ENCODE measurements at places on chromosomes 5 and 9. TPM values are rescaled to one million over a fixed set of nuclear protein-coding genes. Genes with fewer than 3 reads are reported as not detected.

DNA sequence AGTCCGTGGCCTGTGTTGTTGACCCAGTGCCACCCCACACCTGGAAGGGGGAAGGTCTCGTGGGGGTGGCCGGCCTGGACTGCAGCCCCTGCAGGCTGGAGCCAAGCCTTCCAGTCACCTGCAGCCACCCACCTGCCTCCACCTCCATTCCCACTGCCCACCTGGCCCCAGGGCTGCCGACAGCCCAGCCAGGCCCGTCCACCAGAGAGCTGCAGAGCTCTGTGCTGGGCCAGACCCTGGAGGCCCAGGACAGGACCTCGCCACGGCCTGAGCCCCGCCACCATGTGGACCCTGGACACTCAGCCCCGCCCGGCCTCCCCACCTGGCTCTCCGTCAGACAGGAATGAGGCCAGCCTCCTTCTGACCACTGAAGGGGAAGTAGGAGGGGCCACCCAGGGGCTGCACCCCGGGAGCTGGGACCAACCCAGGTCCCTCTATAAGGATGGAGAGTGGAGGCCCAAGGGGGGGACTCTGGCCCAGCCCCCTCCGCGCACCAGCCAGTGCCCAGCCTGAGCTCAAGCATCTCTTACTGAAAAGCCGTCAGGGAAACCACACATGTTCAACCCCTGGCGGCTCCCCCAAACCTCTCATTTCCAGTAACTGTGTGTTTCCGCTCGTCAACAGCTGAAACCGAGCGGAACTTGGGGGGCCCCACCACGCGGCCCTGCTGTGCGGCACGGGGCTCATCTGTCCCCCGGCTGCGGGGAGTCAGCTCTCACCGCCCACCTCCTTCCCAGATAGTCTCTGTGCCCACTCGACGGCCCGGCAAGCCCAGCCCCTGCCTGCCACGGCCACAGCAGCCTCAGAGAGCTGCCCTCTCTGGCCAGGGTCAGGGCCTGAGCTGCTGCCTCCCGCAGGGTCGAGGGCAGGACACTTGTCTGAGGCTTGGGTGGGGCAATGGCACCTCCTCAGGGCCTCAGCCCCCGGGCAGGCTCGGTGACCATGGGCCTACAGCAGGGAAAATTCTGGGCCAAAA is 12.8 kb downstream of the NOTCH1 start:
- peak; percentile 72 for DNase-seq
- H3K4me1 ChIP-seq = peaks cover 87% of the 10 kb centered on the region
- H3K27me3 ChIP-seq = no peaks in the 10 kb centered on the region
- peaks cover 3% of the 10 kb centered on the region for H3K36me3 ChIP-seq
- H3K27ac ChIP-seq = peak overlapping the region; percentile 63
- no peak overlapping the region for H3K4me3 ChIP-seq

Gene IGIP
- 2.3 TPM for total RNA-seq

Gene OR1N1
- not detected for total RNA-seq

Gene PPP1R26
- total RNA-seq = 2.5 TPM

DNA sequence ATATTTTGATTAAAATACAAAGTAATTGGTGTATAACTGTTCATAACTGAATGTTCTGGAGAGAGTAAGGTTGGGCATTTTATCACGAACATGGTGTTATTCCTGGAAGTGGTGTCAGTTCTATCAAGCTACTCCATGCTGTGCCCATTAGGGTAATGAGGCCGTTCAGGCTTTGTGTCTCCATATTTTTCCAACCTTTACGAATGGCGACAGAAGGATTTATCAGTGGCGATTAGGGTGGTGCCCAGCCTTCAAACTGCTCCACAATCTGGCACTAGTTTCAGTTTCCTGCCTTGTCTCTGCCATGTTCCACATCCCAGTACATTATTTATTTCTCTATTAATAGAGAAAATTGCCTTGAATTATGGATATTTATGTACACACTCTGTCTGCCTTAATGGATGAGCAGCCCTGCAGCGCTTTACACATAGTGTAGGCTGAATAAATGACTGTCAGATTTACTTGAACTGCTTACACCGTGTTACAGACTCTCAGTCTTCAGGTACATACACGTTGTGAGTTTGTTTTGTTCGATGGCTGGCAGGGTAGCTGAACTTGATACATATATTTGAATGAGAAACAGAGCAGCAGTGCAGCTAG is 23.9 kb upstream of the TMC1 start:
- no peak overlapping the region for H3K27ac ChIP-seq
- H3K27me3 ChIP-seq = no peaks in the 10 kb centered on the region
- no peak for DNase-seq

Gene OBP2B
- total RNA-seq = not detected

GRCh38 chr9:78971540-78971939 is 600.2 kb upstream of the TLE4 start:
- H3K4me1 ChIP-seq = no peaks in the 10 kb centered on the region
- no peaks in the 10 kb centered on the region for H3K27me3 ChIP-seq
- H3K27ac ChIP-seq = no peak overlapping the region
- H3K36me3 ChIP-seq = no peaks in the 10 kb centered on the region
- H3K4me3 ChIP-seq = no peak overlapping the region

Gene PCDHGA2
- not detected for total RNA-seq

- H3K36me3 ChIP-seq = no peaks in the 10 kb centered on the region
- no peak for DNase-seq
- H3K4me3 ChIP-seq = no peak overlapping the region
These were observed 331.3 kb upstream of the CCNG1 start for GRCh38 chr5:163106098-163106497.

Gene DBH
- 0.12 TPM for total RNA-seq

GRCh38 chr9:37639109-37639762 is 11.5 kb upstream of the FRMPD1 start:
- H3K4me1 ChIP-seq = no peaks in the 10 kb centered on the region
- H3K4me3 ChIP-seq = no peak overlapping the region
- H3K27ac ChIP-seq = no peak overlapping the region
- DNase-seq = no peak
- H3K36me3 ChIP-seq = no peaks in the 10 kb centered on the region
- peaks cover 4% of the 10 kb centered on the region for H3K27me3 ChIP-seq

Gene ANKRD18B
- total RNA-seq = not detected

GRCh38 chr9:27108981-27109541 is at the start of gene TEK:
Gene TEK (plus strand): TSS chr9:27109225. CDS start chr9:27109591, 366 bp downstream.
- no peak within 1 kb of the TSS for H3K4me3 ChIP-seq
- H3K27ac ChIP-seq = no peak within 1 kb of the TSS
- no peak for DNase-seq
- H3K27me3 ChIP-seq = no peaks in the 10 kb centered on the region

Gene C9
- not detected for total RNA-seq

DNA sequence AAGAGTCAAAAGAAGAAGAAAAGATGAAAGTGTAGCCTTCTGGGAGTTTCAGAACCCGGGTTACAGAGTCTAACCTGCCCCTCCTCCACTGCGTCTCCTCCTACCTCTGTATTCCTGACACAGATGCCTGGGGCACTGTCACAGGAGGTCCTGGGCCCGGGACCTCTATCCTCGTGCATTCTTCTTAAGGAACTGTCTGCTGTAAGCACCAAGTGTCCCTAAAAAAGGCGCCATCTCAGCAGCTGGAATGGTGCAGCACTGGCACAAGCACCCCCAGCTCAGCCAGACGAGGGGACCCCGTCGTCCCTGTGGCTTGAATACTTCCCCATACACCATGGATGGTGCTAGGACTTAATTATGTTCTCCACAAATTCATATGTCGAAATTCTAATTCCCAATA is 35.8 kb upstream of the MVB12B start:
- H3K27me3 ChIP-seq = no peaks in the 10 kb centered on the region
- no peak for DNase-seq
- H3K36me3 ChIP-seq = no peaks in the 10 kb centered on the region
- H3K27ac ChIP-seq = no peak overlapping the region

DNA sequence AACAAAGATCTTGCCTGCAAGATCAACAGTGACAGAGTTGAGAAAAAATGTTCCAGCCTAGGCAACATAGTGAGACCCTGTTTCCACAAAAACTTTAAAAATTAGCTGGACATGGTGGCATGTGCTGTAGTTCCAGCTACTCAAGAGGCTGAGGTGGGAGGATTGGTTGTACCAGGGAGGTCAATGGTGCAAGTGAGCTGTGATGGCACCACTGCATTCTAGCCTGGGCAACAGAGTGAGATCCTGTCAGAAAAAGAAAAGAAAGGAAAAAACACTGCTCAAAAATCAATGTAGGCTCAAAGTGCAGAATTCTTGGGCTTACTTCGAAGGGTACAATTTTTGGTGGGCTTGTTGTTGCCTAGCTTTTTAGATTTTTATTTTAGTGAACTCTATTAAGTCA is 145.4 kb downstream of the PLPPR1 start:
- H3K27ac ChIP-seq = no peak overlapping the region
- no peaks in the 10 kb centered on the region for H3K4me1 ChIP-seq
- no peaks in the 10 kb centered on the region for H3K36me3 ChIP-seq
- DNase-seq = no peak
- no peak overlapping the region for H3K4me3 ChIP-seq

- no peak overlapping the region for H3K27ac ChIP-seq
- no peaks in the 10 kb centered on the region for H3K4me1 ChIP-seq
- no peak for DNase-seq
These were observed 29.9 kb upstream of the RANBP6 start for GRCh38 chr9:6045364-6045763.

- no peak for DNase-seq
- no peaks in the 10 kb centered on the region for H3K36me3 ChIP-seq
- no peak overlapping the region for H3K27ac ChIP-seq
- no peak overlapping the region for H3K4me3 ChIP-seq
- H3K4me1 ChIP-seq = no peaks in the 10 kb centered on the region
- H3K27me3 ChIP-seq = no peaks in the 10 kb centered on the region
These were observed 288.3 kb downstream of the ENC1 start for GRCh38 chr5:74352256-74352655.

Gene FOXD4L6
- total RNA-seq = not detected

DNA sequence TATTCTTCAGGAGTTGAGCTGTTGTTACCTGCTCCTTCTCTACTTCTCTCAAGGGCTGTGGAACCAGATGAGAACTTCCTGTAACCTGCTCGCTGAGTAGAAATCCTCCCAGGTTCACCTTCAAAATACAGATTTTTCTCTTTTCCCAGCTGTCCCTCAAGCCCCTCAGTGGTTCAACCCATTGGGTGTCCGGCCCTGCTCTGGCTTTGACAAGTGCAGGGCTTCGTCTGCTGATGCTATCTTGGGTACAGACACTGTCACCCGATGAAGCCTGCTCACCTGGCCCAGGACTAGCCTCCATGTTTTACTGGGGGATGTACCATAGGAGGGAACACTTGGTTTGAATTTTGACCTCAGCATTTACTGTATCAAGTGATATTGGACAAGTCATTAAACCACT is 490.4 kb downstream of the IRX1 start:
- no peaks in the 10 kb centered on the region for H3K4me1 ChIP-seq
- no peak for DNase-seq
- no peaks in the 10 kb centered on the region for H3K27me3 ChIP-seq

DNA sequence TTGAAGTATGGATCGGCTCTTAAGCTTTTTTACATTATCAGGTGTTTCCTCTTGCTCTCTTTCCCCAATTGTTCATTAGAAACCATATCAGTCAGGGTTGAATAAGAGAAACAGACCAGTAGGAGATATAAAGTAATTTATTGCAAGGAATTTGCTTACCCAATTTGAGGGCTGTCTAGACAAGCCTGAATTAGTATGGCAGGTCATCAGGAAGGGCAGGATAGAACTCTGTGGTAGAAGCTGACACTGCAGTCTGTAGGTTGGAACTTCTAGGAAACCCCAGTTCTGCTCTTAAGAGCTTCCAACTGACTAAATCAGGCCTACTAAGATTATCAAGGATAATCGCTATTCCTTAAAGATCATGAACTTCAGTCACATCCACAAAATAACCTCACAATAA is 24.3 kb downstream of the ISOC1 start:
- no peak for DNase-seq
- no peak overlapping the region for H3K27ac ChIP-seq
- peaks cover 7% of the 10 kb centered on the region for H3K36me3 ChIP-seq
- H3K27me3 ChIP-seq = no peaks in the 10 kb centered on the region
- peaks cover 5% of the 10 kb centered on the region for H3K4me1 ChIP-seq
- H3K4me3 ChIP-seq = no peak overlapping the region

DNA sequence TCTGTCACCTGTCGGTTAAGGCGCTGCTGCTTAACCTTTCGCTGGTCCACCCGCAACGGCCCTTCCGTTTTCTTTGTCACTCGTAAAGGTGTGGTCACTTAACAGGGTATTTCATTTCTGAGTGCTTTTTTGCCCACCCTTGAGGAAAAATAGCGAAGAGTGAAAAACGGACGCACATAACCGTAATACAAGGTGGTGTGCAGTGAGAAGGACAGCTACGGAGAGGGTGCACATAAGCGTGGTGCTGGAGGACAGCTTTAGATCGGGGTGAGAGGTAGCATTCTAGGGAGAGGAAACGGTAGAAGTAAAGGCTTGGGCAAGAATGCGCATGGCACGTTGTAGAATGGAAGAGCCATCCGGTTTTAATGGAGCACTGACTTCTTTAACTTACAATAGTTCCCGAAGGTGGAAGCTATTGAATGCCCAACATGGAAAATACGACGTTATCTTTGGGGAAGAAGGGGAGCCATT is 761 bp downstream of the CCT5 start:
- peaks cover 20% of the 10 kb centered on the region for H3K36me3 ChIP-seq
- H3K4me3 ChIP-seq = peak overlapping the region; percentile 96

GRCh38 chr5:141711687-141712086 is 29.7 kb upstream of the ARAP3 start:
- H3K36me3 ChIP-seq = no peaks in the 10 kb centered on the region
- no peaks in the 10 kb centered on the region for H3K4me1 ChIP-seq
- H3K27ac ChIP-seq = no peak overlapping the region
- DNase-seq = no peak
- H3K27me3 ChIP-seq = peaks cover 4% of the 10 kb centered on the region

- H3K36me3 ChIP-seq = no peaks in the 10 kb centered on the region
- H3K4me1 ChIP-seq = no peaks in the 10 kb centered on the region
- H3K4me3 ChIP-seq = no peak overlapping the region
- H3K27ac ChIP-seq = no peak overlapping the region
- H3K27me3 ChIP-seq = no peaks in the 10 kb centered on the region
- no peak for DNase-seq
These were observed 747.8 kb downstream of the CDH18 start for GRCh38 chr5:19240170-19240569.

DNA sequence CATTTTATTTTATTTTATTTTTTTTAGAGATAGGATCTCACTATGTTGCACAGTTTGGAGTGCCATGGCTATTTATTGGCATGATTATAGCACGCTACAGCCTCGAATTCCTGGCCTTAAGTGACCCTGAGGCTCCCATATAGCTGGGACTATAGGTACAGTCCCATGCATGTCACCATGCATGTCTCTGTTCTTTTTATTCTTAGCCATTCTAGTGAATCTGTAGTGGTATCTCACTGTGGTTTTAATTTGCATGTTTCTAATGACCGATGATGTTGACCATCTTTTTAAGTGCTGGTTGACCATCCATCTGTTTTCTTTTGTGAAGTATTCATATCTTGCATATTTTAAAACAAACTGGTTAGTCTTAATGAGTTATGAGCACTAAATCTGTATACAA is 76.1 kb downstream of the SLC44A1 start:
- no peaks in the 10 kb centered on the region for H3K27me3 ChIP-seq
- DNase-seq = no peak
- no peak overlapping the region for H3K4me3 ChIP-seq
- no peak overlapping the region for H3K27ac ChIP-seq

- no peak overlapping the region for H3K4me3 ChIP-seq
- no peak overlapping the region for H3K27ac ChIP-seq
- peaks cover 5% of the 10 kb centered on the region for H3K27me3 ChIP-seq
These were observed 24.5 kb upstream of the PDZD2 start for GRCh38 chr5:31614151-31615020.
